ENCODE measurements at places on chromosomes 12 and 14.

DNA sequence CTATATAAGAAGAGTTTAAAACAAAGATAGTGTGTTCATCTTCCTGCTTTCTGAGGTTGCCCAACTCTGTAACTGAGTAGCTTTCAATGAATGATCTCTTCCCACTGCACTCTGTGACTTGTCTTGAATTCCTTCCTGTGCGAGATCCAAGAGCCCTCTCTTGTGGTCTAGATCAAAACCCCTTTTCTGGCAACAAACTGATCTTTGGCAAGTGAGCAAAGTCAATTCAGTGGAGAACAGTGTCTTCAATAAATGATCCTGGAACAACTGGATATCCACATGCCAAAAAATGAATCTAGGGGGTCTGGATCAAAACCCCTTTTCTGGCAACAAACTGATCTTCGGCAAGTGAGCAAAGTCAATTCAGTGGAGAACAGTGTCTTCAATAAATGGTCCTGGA, 8.5 kb downstream of the CFAP54 start:
- no peak for DNase-seq

GRCh38 chr12:12546314-12546772, 16.3 kb downstream of the DUSP16 start:
- DNase-seq: no peak

GRCh38 chr12:22527999-22528398, 16.3 kb downstream of the C2CD5 start:
- no peak for DNase-seq

DNA sequence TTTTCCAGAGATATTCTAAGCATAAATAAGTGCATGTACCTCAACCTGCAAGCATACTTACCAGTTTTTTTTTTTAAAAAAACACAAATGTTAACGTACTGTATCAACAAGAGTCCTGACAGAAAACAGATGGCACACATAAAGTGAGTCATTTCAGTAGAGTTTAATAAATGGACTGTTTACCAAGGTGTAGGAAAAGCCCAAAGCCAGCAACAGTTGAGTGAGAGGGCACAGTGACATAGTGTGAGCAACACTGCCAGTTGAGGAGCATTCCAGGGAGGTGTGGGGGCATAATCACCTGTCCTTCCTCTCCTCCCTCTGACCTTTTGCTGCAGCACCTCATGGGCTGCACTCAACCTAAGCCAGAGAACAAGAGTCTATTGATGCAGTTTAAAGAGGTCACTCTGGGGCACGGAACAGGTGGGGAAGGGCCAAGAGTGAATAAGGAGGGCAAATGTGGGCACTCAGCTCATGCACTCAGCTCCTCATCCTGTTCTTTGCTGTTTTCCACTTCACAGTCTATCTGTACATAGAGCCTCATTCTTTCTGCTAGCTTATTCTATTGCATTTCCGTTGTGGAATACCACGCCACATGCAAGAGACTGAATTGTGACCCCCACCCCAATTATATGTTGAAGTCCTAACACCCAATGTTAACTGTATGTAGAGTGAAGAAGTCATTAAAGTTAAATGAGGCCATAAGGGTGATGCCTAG, 29.3 kb downstream of the DHRS2 start:
- DNase-seq: no peak

GRCh38 chr12:117571321-117571720, 209.9 kb upstream of the NOS1 start:
- no peak for DNase-seq

GRCh38 chr12:93229494-93230325, 148.0 kb upstream of the NUDT4 start:
- DNase-seq: no peak

- DNase-seq: no peak
Measured at GRCh38 chr12:85277191-85277590, 2.8 kb upstream of the ALX1 start.

GRCh38 chr14:99930420-99931274, 134.6 kb upstream of the EVL start:
- DNase-seq: no peak

DNA sequence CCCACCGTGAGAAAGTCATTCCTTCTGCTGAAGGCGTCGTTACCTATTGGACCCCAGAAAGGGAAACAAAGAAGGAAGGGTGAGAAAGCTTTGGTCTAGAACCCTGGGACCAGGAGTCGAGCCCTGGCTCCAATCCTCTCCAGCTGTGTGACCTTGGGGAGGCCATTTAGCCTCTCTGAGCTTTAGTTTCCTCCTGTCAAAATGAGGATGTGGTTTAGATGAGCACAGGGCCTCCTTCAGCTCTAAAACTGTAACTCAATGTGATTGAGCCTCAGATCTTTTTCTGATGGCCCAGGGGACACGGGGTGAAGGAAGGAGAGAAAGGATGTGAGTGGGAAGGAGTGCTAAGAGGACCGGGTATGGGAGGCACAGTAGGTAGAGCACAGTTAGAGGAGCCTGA, 7.7 kb downstream of the JDP2 start:
- no peak for DNase-seq

DNA sequence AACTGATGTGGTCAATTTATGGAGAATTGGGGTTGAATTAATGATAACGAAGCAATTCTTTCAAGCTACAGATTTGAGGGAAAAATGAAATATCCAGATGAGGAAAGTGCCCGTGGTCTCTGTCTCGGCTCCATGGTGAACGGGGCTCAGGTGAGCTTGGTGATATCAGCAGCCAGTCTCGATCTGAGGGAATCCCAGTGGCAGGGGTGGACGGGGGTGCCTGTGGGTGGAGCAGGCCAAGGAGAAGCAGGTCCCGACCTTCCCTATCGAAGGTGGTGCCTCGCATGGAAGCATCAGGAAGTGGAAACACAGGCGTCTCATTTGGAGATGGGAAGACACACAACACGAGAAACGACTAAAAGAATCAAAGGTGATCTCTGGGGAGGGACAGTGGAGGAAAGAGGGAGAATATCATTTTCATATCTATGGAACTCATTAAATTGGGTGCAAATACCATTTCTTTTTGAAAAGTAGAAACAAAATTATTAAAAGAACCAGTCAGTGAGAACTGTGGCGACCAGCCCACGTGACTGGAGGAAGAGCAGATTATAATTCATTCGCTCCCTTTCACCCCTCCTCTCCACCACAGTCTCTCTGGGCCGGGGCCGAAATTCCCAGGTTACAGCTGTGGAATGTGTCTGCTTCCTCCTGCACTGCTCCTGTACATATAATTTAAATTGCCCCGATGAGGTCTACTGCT, 354.3 kb upstream of the SFSWAP start:
- no peak for DNase-seq

DNA sequence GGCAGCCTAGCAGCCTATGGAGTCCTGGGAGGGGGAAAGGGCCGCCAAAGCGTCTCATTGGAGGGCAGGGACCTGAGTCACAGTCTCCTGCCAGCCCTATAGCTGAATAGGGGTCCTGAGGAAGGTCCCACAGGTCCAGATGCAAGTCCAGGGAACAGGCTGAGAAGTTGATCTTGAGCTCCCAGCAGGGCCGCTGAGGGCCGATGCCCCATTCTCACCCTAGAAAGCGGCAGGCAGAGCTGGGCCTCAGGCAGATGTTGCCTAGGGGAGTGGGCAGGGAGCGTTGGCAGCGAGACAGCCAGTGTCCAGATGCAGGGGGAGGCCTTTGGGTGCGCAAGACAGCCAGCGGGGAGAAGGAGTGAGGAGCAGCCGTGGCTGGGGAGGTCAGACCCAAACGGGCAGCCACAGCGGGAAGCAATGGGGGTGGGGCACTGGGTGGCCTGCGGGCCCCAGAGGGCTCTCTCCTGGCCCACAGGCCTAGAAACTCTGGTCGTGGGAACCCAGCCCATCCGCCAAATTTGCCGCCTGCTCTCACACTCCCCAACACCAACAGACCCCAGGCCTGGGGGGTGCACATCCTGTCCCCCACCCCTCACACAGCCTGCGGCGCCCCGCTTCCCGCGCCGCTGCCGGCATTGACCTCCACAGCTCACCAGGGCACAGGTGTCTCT, 1.1 kb downstream of the HDAC7 start:
- DNase-seq: no peak

DNA sequence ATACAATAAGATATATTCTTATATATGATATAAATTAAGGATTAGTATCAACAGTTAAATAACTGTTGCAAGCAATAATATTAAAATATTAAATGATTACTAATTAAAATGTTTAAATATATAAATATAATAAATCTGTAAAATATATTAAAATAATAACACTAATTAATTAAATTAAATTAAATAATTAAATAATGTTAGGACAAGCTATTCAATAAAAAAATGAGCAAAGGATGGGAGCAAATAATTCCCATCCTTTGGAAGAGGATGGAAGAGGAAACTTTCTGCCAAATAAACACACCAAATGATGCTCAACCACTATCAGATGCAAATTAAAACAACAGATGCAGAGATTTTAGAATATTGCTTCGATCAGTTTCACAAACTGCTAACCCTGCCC, 39.4 kb upstream of the BMP4 start:
- no peak for DNase-seq

DNA sequence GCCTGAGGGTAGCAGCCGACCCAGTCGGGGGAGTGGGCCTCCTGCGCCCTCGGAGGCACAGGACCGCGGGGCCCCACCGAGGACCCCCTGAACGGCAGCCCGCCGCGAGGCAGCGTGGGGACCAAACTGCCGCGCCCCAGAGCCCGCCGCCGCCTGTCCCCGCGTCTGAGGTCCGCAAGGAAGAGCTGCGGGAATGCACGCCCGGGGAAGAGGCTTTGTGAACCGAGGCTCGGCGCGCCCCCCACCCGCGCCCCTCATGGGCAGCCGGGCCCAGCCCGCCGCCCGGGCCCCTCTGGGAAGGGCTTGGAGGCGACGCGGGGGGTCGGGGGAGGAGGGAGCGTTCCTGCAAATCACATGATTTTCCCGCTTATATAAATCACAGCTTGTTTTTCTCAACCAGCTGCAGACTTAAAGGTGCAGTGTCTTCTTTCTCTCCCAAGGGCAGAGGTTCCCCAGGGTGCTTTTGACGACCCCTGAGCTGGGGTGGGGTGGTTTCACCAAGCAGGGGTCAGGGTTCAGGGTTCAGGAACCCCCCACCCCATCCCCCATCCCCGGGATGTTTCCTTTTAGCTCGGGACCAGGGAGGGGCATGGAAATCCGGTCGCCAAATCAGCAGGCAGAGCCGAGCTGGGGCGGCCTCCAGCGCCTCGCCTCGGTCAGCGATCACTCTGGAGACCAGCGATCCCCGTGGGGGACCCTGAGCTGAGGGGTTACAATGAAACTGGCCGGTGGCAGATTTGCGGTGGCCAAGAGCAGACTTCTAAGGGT, 44.7 kb upstream of the ATP23 start:
- no peak for DNase-seq

DNA sequence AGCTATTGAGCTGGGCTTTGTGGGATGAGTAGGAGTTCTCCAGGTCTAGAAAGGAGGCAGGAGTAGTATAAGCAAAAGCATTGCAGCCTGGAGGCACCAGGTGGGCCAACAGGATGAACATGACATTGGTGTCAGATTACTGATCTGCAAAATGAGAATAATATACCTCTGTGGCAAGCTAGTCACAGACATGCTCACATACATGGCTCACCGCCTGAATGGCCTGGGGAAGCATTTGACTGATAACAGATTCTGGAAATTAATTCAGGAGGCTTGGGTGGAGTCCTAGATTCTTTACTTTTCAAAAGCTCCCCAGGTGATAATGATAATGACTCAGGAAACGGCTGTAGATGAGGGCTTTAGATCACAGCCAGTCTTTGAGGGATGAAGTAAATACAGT, 709 bp downstream of the TCL1B start:
- DNase-seq: no peak

GRCh38 chr14:96062010-96062409, 22.8 kb downstream of the C14orf132 start:
- no peak for DNase-seq

- DNase-seq: peak; percentile 31
Measured at GRCh38 chr12:11581179-11581755, 68.2 kb upstream of the ETV6 start.

DNA sequence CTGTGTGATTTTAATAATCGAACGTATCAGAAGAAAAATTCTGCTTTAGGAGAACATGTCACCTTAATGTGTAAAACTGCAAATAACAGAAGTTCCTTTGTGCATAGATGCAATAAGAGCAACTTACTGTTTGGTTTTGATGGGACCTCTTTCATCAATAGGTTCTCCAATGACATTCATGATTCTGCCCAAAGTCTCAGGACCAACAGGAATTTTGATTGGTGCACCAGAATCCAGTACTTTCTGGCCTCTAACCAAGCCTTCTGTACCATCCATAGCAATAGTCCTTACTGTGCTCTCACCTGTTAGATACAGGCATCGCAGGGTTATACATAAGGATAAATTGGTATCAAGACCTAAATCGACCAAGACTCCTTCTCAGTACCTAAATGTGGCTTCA, 1.1 kb downstream of the ATP5F1B start:
- no peak for DNase-seq
